ENCODE measurements at places on chromosomes 5 and 9.

DNA sequence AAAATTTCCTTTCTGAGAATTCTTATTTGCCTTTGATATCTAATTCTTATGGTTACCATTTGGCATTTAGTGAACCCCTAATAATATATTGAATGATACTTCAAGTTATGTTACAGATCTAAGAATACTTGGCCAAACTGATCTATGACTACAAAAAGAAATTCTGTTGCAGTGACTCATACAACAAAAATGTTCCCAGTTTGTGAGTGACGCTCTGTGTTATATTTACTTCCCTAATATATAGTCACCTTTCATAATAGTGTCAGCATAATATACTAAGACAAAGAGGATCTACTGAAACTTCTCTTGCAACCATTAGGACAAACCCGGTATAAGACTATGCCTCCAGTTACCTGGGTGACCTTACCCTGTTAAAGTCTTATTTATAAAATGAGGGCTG, 216.9 kb upstream of the TLX3 start:
- H3K36me3 ChIP-seq: peaks cover 5% of the 10 kb centered on the region
- H3K4me1 ChIP-seq: peaks cover 3% of the 10 kb centered on the region
- no peak for DNase-seq
- no peak overlapping the region for H3K27ac ChIP-seq
- H3K4me3 ChIP-seq: no peak overlapping the region

GRCh38 chr9:134434894-134435506, 108.7 kb downstream of the RXRA start:
- DNase-seq: no peak
- H3K27ac ChIP-seq: no peak overlapping the region
- H3K4me3 ChIP-seq: no peak overlapping the region
- H3K36me3 ChIP-seq: peaks cover 12% of the 10 kb centered on the region
- no peaks in the 10 kb centered on the region for H3K4me1 ChIP-seq

DNA sequence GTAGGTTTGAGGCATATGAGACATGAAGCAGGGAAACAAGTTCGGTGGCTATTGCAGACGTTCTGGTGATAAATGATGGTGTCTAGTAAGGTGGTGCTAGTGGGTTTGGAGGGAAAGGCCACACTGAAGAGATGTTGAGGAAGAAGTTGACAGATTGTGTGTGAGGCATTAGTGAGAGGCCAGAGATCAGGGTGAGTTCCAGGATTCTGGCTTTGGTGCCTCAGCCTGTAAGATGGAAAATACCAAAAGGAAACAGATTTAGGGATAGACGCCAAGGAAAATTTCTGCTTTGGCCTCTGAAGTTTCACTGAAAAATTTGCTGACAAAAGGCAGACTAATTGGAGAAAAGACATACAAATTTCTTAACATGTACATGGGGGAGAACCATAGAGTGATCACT, 6.4 kb upstream of the PAIP1 start:
- DNase-seq: no peak
- no peak overlapping the region for H3K4me3 ChIP-seq
- no peaks in the 10 kb centered on the region for H3K4me1 ChIP-seq
- H3K27ac ChIP-seq: no peak overlapping the region
- peaks cover 2% of the 10 kb centered on the region for H3K27me3 ChIP-seq

DNA sequence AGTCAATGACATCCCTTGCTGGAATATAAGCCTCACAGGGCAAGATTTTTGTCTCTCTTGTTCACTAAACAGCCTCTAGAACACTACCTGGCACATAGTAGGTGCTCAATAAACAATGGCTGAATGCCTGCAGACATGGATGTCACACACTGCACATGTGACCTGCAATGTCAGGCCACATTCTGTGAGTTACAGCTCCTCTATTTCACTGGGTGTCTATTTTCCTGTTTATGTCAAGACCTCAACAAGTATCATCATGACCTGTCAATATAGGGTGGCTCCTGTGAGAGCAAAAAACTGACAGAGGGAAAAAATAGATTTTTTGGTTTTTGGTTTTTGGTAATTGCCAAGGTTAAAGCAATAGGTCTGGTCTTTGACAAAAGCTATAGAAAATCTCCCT, 144.6 kb upstream of the KLF9 start:
- peaks cover 5% of the 10 kb centered on the region for H3K27me3 ChIP-seq
- DNase-seq: no peak
- peaks cover 10% of the 10 kb centered on the region for H3K4me1 ChIP-seq
- no peak overlapping the region for H3K4me3 ChIP-seq

GRCh38 chr5:16712178-16712577, 95.4 kb upstream of the RETREG1 start:
- peaks cover 43% of the 10 kb centered on the region for H3K4me1 ChIP-seq
- DNase-seq: no peak
- peaks cover 18% of the 10 kb centered on the region for H3K27me3 ChIP-seq
- H3K4me3 ChIP-seq: peak overlapping the region; percentile 93
- H3K36me3 ChIP-seq: peaks cover 49% of the 10 kb centered on the region

DNA sequence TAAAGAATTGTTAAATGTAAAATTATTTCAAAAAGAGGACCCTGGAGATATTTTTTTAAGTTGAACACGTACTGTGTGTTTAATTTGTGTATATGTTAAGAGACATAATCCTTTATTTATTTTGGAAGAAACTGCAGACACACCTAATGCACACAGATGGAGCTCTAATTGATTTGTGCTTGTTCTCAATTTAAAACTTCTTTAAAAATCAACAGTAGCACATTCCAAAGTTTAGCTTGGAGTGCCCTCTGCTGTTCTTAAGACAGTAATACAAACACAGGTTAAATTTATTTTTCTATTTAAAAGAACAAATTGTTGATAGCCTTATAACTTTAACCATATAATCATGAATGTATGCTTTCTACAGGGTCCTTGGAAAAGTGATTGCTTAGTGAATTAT, 277.6 kb upstream of the ADAMTS16 start:
- H3K36me3 ChIP-seq: no peaks in the 10 kb centered on the region
- no peak overlapping the region for H3K4me3 ChIP-seq
- no peaks in the 10 kb centered on the region for H3K4me1 ChIP-seq
- peaks cover 2% of the 10 kb centered on the region for H3K27me3 ChIP-seq

- H3K4me3 ChIP-seq: peak within 1 kb of the TSS; percentile 100
- H3K36me3 ChIP-seq: peaks cover 21% of the 10 kb centered on the region
- DNase-seq: peak; percentile 66
- H3K27me3 ChIP-seq: peaks cover 39% of the 10 kb centered on the region
Measured at GRCh38 chr9:14313951-14314423, at the start of gene NFIB. Gene NFIB, minus strand, starts transcription at chr9:14314141. Its CDS starts 630 bp downstream, at chr9:14313511.

GRCh38 chr9:18638371-18639249, 164.7 kb downstream of the ADAMTSL1 start:
- peaks cover 2% of the 10 kb centered on the region for H3K27me3 ChIP-seq
- no peaks in the 10 kb centered on the region for H3K4me1 ChIP-seq
- no peak for DNase-seq
- H3K36me3 ChIP-seq: no peaks in the 10 kb centered on the region
- no peak overlapping the region for H3K4me3 ChIP-seq
